ENCODE measurements at places on chromosomes 16 and 17.

GRCh38 chr17:34464812-34465211 lies 101.8 kb upstream of the CCL1 start:
- DNase-seq, result no peak

DNA sequence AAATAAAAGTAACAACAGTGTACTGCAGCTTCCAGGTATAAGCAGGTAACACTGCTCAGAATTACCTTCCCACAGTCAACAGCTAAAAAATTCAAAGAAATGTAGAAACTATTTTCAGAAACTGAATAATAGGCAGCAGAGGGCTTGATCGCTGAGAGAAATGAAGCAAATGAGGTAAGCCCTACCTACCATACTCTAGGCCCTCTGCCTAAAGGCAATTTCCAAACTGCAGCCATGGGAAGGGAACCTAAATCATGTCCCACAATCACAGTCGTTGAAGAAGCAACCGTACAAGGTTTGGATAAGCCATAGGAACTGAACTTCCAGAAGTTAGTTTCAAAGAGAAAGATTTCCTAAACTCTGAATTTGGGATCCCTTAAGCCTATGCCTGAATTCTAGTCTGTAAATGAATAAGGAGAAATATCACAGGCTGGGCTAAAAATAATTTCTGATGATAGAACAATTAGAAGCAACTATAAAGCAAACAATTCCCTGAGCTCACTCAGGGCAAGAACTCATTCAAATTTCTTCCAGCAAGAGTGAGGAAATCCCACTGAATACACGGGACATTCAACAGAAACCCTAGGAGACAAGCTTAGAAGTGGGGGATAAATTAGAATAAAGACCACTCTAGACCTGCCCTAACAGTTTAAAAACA lies 24.5 kb downstream of the NCOR1 start:
- DNase-seq, result no peak

DNA sequence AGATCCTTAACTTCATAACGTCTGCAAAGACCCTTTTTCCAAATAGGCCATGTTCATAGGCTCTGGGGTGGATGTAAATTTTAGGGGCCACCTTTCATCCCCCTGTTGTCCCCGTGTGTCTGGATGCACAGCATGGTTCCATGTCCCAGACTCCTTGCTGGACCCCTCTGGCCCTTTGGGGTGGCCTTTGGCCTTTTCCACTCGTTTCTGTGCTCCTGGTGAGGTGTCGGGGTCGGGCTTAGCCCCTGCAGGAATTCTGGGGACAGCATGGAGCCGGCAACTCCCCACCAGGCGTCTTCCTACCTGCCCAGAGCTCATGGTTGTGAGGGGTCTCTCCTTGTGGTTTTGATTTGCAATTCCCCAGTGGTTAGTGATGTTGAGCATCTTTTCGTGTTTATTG lies 183.5 kb downstream of the SEC14L1 start:
- no peak for DNase-seq

DNA sequence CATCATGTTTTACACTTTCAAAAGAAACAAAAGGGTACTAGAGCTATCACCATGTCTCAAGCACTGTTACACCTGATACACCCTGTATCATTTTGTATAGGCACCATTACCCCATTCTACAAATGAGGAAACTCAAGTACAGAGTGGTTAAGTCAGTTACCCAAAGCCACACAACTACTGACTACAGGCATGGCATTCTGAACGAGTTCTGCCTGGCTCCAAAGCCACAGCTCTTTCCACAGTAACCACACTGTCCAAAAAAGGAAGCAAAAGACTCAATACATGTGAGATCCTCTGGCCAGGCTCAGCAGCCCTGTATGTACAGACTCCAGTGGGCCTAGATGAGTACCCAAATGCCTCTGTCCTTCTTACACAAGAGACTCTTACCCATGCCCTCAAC lies 4.7 kb downstream of the DYNC1LI2 start:
- no peak for DNase-seq

- DNase-seq, result no peak
These were observed 615.1 kb downstream of the CDH8 start for GRCh38 chr16:61421111-61421510.

DNA sequence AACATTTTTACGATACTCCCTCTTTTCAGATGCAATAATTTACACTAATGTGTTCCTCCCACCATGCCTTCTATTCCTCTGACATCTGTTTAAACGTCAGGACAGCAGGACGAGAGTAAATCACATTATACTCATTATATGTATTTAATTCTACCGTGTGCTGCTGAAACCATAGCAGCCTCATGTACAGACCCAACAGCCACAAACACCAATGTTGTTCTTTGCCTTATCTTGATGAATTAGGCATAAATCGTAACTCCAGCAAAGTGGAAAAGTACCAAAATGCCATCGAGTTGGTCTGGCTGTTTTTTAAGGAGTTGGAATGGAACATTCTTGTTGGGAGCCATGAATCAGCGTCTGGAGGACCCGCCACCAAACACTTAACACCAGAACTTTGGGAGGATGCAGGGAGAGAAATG lies 82.9 kb upstream of the FOXF1 start:
- DNase-seq, result no peak

DNA sequence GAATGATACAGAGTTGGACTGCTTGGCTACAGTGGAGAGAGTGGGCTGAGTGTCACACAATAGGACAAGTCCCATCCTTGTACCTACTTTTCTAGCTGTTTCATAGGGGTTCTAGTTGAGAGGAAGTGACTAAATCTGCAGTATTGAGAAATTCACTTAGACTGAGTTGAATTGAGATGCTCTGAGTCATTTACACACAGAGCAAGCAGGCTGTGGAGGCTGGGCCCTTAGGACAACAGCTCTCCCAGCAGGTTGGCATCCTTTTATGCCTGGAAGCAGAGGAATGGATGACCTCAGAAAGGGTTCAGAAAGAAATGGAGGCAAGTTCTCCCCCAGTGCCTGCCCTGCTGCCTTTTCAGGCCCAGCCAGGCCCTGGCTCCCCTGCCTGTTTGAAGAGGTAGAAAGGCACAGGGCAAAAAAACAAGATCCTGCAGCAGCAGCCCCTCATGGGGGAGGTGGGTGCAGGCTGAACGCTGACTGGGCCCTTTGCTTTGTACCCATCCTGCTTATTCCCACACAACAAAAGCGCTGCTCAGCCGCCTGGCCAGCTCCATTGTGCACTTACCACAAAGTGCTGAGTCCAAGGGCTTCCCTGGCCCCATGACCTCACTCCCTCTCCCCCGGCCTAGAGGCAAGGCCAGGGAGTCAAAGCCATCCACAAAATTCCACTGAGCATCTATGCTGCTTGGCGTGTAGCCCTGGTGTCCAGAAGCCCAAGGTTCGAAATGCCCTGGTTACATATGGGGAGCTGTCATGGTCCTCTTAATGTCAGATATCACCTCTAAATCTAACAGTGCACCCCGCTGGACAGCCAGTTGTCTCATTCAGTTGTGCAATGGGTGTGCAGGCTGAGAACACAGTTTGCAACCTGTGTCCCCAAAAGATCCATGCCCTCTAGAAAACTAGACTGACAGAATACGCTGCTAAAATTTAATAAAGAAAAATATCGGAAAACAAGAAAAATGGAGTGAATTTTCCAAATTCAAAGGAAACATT lies 5.4 kb upstream of the CRYBA1 start:
- no peak for DNase-seq

DNA sequence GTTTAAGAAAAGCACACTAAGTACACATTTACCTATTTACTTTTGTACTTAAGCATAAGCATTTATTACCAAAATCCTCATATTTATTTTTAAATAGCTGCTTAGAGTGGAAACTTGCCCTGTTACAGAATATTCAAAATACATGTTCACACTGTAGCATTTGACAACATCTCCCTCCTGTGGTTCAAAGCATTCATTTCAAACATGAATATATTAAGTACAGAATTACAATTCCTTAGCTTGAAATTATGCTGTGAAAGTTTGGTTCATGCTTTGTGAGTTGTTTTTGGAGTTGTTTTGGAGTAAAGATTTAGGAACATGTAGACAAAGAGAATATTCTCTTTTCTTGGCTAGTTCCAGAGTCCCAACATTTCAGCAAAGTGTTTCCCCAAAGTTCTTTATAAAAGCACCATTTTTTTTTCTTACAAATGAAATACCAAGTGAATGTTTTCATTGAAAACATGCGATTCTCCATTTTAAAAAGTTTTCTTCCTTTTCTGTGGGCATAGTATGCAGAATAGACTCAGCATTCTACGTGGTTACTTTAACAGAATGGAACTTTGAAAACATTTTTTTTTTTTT lies 33.2 kb downstream of the TUBD1 start:
- DNase-seq, result no peak

DNA sequence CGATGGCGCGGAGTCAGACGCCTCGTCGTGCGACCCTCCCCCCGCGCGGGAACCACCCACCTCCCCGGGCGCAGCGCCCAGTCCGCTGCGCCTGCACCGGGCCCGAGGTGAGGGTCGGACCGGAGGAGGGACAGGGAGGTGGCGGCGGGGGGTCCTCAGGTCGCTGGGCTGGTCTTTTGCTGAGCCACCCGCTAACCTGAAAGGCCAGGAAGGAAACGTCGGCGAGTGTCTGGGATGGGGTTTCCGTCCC lies 4.9 kb downstream of the TBX2 start:
- DNase-seq, result no peak

GRCh38 chr16:59993101-59993500 lies 1259.0 kb upstream of the GOT2 start:
- DNase-seq, result no peak

DNA sequence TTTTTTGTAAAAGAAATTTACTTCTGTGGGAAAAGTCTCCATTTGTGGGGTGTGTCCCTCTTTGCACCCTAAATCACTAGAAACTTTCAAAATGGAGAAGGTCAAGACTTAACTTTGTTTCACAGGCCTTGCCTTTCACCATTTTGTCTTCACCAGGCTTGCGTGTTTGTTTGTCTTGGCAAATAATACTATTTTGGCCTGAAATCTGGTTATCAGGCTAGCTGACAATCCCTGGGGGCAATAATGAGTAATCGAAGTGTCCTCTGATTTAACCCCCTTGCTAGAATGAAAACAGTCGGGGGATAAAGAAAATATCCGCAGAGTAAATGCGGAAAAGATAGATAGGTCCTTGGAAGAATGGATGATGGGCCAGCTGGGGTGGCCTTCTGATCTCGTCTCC lies 34.5 kb downstream of the SLC39A11 start:
- DNase-seq, result no peak

DNA sequence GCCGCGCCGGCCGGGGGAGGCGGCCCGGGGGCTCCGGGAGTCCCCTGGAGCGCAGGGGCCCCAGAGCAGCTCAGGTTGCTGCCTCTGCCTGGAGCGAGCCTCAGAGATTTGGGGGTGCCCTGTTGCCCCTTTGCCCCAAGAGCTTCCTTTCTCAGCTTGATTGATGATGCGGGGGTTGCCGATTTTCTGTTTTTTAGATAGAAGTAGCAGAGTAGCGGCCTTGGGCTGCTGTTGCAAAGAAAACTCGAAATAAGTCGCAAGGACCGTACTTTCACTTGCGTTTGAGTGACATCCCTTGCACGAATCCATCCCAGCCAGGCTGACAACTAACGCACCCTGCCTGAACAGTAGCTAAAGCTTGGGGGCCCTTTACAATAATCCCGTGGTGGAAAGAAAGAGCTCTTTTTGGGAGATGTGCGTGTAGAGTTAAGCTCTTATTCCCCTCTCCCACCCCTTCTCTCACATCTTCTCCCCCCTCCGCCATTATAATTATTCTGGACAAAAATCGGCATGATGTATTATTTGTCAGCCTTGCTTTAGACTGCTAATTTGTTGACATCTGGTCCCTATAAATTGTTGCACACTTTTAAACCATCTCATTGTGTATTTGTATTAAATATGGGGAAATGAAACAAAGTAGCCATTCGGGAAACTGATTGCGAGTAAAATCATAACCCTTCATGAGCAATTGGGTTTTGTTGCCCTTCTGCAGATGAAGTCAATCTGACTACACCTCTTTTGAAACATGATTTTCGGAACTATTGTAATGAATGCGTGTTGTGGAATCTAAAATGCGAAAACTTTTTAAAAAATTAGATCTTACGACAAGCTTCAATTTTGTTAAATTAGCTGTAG lies 873 bp downstream of the USP10 start:
- DNase-seq, result no peak

DNA sequence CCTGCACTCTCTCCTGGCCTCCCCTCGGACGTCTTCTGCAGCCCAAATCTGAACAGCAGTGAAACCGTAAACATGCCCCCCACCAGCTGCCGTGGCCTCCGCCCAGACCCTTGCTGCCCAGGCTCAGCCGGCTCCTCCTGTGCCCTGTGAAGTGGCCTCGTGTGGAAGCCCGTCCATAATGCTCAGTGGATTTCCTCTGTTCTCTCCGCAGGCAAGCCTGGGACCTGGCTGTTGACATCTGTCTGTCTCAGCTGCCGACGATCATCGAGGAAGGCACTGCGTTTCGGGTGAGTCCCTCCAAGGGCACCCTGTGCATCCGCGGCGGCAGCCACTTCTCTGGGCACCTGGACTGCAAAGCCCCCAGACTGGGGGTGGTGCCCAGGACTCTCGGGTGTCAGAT lies 153.9 kb upstream of the CHMP6 start:
- no peak for DNase-seq

- no peak for DNase-seq
These were observed 15.7 kb downstream of the ETV4 start for GRCh38 chr17:43530288-43531081.

DNA sequence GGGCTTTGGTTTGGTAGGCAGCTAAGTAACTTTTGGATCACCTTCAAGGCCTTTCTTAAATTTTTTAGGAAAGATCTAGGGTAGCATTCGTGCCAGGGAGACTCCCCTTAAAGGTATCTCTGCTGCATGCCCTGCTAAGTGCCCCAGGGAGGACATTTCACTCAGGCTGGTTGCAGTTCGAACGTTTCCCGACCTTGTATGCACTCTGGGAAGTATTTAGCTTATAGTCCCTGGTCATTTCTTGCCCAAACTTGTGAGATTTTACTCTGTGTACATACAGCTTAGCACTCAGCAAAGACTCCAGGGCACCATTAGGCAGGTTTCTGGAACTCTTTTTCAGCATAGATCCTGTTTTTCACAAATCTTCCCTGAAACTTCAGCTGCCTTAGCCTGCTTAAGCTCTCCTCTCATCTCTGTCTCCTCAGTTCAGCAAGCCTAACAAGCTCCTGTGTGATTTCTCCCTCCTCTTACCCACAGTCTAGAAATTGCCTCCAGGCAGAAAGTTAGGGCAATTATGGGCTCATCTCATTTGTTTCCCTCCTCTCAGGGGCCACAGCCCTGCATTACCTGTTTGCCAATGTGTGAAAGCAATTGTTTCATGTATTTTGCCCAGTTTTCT lies 84.6 kb downstream of the MRTFB start:
- no peak for DNase-seq

- peak; percentile 10 for DNase-seq
These were observed 10.5 kb upstream of the ITGAD start for GRCh38 chr16:31382485-31383161.

- no peak for DNase-seq
These were observed 9.4 kb downstream of the CCDC182 start for GRCh38 chr17:57735707-57736106.

DNA sequence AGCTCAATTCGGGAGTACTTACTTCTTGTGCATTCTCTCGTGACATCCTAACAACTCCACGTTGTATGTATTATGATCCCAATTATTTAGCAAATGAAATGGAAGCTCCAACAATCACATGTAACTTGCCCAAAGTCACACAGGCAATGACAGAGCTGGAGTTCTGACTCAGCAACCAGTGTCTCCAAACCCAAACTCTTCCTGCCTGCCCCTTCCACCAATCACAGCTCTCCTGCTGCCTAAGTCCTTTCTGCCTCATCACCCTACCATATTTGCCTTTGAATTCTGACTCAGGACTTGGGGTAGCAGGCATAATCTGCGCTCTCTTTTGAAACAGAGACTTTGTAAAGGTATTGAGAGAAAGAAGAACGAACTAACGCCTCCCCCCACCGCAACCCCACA lies 245.2 kb upstream of the MAF start:
- no peak for DNase-seq

GRCh38 chr16:12324152-12324551 lies 347.6 kb downstream of the SNX29 start:
- no peak for DNase-seq

GRCh38 chr17:59830007-59830630 lies 62.6 kb downstream of the TUBD1 start:
- no peak for DNase-seq

Measured in stimulated activated CD4-positive, alpha-beta T cell treated with anti-CD3 and anti-CD28 coated beads, Interleukin-1b, Interleukin-23, amount 100 ng/mL, for 1 hour (primary cell).